ENCODE measurements at places on chromosomes 4 and X.
A peak's percentile ranks its signal among the peaks of the same experiment; 100 is the strongest.

DNA sequence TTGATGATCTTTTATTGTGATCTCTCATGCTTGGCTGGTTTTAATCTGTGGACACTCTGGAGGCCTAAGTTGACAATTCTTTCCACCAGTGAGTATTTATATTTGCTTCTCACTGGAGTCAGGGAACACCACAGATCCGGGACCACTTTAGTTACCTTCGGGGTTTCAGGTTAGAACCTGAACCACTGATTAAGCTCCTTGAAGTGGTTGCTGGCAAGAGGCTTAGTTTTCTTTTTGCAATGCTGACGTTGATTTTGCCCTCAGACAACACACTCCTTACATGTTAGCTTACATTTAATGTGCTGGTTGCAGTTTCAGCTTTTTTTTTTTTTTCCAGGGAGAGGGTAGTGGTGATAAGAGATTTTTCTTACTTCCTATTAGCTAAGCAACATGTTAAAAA is 10.5 kb upstream of the ZNF330 start:
- no peak for DNase-seq

GRCh38 chrX:97597954-97598353 is 714.2 kb downstream of the RPA4 start:
- no peak for DNase-seq

DNA sequence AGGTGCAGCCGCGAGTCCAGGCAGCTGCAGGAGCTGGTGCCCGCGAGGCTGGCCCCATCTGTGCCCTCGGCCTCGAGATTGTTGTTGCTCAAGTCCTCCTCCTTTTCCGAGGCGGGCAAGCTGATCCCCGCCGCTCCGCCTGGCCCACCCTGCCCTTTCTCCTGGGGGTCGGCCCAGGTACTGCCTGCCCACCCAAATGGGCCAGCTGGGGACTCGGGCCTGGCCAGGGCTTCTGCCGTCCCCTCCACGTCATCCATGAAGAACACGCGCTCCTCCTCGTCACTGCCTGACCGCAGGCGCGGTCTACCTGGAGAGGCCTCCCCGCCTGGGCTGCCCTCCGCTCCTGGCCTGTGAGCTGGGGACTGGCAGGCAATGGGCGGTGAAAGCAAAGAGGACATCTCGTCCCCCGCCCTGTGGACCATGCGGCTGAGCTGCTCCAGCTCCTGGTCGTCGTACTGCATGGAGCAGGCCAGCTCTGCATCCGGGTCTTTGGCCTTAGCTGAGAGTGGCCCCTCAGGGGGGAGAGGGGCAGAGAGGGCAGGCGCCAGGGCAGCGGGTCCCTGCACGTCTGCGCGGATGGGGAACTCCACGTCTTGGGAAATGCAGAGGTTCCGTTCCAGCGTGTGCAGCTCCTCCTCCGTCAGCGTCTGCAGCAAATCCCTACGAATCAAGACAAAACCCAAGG is 43.1 kb upstream of the MXD4 start:
- DNase-seq = no peak

GRCh38 chrX:125093852-125094251 is 225.8 kb upstream of the TEX13C start:
- no peak for DNase-seq

DNA sequence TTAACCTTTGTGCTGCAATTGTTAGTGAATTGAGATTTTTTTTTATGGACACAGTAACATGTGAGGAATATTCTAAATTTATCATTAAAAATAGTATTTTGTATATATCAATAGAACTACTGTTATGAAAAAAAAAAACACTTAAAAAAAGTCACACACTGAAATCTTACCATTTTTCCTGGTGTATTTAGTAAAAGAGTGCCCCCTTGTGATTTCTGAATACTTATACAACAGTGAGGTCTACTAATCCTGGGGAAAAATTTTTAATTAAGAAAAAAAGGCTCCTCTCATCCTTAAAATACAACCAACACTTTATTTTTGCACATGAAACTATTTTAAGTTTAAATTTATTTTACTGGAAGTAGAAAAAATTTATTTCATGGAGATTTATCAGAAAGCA is 56.4 kb upstream of the SPOCK3 start:
- DNase-seq = no peak

DNA sequence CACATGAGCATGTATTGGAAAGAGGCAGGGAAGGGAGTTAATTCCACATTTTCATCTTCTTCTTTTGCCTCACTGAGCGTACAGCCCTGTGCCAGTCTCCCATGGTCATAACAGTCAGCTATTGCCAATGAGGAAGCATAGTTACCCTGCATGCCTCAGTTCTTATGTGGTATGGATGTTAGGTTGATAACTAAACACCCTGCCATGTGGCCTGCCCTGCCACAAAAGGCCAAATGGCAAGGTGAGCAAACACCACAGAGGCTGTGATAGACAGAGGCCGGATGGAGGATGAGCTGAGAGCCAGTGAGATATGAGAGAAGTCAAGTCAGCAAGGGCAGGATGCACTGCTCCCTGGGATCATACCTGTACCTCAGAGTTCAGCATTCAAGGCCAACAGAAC is 59.3 kb downstream of the BTC start:
- no peak for DNase-seq

DNA sequence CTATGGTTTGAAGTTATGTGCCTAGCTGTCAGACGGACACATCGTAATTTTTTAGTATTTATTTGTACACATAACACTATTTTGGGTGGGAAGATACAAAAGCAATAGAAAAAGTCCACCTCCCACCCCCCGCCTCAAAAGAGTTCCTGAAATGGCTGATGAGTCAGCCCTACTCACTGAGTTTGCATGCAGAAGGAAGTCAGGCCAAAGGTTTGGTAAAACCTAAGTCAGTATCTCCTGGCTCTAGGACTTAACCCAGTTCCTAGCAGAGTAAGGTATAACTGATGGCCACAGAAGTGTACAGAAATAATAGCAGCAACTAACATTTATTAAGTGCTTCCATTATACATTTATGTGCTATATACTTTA is 2.9 kb upstream of the KLHL2 start:
- DNase-seq = no peak

- no peak for DNase-seq
Measured at GRCh38 chr4:165631208-165631894, 241.7 kb upstream of the TLL1 start.

DNA sequence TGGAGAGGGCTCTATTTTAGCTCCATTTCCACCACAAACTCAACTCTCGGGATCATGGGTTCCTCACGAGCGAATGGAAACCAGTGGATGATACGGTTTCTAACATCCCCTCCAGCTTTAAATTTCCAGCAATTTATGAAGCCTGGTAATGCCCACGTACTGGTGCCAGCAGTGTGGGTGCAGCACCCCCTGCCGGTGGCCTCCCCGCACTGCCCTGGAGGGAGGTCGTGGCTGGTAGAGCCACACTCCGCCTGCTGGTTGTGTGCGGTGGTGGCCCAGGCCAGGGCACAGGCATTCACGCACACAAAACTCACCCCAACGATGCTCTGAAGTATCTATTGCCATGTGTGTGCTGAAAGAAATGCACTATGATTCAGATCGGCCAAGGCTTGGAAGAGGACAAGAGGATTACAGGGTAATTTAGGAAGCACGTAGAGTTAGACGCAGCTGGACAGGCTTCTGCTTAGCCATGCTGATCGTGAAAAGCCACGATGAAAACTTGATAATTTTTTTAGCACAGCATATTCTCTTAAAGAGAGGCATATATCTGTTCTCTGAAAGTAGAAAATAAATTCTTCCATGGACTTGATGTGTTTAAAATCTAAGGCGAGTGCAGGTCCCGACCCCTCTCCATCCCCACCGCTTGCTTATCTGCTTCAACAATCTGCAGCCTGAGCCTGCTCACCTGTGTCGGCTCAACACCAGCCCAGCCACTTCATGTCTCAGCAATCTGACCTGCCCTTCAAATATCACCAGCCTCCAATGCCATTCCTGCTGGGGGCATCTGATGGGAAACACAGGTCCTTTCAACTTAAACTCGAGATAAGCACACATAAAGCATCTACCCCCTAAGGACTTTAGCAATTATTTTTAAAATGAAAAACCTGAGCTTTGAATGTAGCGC is 59.1 kb downstream of the SCD5 start:
- DNase-seq = peak; percentile 76

- DNase-seq = no peak
Measured at GRCh38 chrX:41870719-41871151, 52.6 kb downstream of the CASK start.

DNA sequence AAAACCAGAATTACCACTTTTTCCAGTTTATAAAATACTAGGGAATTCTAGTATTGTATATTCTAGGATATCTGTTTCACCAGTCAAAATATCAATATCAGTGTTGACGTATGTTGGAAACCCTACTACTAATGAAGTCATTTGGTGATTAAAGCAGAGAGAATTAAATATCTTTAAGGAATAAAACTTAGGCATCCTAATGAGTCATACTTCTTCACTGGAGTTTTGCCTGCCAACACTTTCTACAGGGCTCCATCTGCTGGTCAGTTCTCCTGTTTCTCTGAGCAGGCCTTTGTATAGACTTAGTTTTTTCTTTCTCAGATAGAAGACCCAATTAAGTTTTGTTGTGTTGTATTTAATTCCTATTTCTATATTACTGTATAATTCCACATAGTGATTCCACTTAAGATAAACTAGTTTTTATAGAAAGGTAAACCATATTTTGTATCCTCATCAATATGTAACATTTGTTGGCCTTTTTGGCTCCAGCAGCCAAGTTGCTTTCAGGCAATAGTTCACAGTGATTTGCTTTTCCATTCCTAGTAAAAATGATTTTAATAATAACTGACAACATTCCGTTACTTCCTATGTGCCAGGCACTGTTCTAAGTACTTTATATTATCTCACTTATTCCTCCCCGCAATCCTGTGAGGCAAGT is 3.5 kb downstream of the AP1AR start:
- DNase-seq = peak; percentile 64

Measured in urothelium cell line (cell line).